ENCODE measurements at places on chromosomes 2 and 18.
A peak's percentile ranks its signal among the peaks of the same experiment; 100 is the strongest.

GRCh38 chr2:12642859-12643258 is 73.9 kb upstream of the TRIB2 start:
- no peak for DNase-seq

- DNase-seq: no peak
Measured at GRCh38 chr2:216346781-216347180, 25.5 kb downstream of the MARCHF4 start.

DNA sequence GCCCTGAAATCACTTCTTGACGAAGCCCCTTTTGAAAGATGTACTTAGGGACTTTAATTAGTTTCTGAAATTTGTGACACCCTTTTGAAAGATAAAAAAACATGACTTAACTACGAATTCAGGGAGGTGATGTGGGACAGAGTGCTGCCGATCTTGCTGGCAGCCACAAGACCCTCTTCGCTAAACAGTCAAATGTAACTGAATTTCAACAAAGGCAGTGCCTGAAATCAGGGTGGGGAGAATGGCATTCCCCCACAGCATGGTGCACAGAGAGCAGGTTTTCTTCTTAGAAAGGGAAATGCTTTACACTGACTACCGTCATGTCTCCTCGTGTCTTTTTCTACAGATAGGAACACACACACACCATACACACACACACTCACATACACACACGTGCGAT is 640.2 kb upstream of the POU3F3 start:
- DNase-seq: no peak

DNA sequence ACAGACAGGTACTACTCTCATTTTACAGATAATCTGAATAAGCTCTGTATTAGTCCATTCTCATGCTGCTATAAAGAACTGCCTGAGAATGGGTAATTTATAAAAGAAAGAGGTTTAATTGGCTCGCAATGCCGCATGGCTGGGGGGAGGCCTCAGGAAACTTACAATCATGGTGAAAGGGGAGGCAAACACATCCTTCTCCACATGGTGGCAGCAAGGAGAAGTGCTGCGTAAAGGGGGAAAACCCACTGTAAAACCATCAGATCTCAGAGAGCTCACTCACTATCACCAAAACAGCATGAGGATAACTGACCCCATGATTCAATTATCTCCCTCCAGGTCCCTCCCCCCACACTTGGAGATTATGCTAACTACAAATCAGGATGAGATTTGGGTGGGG is 254.4 kb downstream of the KCNE4 start:
- DNase-seq: no peak

GRCh38 chr2:20356042-20356441 is 5.4 kb upstream of the PUM2 start:
- DNase-seq: no peak

DNA sequence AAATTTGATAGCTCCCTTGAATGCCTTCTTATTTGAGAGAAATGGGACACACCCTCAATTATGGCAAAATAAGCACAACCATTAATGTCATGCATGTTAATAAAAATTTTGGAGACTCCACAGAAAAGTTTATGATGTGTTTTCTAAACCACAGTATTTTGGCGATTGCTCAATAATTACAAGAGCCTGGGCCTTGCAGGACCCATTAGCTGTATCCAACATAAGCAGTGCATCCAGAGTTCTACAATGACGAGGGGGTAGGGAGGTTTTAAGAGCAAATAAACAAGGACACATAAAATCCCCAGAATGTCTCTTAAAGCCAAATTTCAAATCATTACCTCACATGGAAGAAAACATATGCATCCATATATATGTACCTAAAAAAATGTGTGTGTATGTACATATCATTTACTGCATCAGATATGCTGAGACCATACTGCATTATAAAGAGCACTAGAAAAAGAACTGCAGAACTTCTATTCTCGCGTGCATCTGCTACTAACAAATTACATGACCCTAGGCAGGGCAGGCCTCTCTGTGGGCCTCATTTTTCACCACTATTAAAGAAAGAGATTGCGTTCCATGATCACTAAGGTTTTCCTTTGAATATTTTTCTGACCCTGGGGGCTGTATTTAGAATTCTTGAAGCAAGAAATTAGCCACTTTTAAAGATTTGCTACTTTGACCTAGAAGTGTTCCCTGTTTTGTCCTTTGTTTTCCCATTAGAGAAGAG is 38.0 kb downstream of the CMPK2 start:
- no peak for DNase-seq

DNA sequence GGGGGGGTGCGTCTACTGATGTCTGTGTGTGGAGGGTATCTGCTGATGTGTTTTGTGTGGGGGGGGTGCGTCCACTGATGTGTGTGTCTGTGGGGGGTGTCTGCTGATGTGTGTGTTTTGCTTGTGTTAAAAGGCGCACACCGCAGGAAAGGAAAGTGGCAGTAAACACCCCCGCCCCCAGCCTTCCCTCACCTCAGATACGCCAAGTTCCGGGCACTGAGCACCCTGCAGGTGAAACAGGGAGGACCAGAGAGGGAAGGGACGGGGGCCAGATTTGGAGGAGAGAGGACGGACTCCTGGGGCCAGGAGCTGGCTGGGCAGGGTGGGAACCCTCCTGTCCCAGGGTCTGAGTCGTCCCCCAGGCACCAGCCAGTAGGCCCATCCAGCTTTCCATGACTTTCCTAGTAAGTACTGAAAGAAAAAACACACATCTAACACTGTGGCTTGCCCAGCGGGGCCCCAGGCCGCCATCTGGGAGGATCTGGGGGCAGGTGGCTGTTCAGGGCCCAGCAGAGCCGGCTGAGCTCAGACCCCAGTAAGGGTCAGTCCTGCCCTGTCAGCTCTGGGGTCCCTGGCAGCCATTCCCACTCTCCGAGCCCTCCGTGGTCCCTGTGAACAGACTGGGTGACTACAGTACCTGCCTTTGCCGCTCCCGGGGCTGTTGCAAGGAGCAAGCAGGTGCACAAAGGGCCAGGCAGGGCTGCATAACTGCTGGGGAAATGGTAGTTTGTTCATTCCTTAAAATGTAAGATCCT is 126.9 kb downstream of the NFATC1 start:
- DNase-seq: no peak

DNA sequence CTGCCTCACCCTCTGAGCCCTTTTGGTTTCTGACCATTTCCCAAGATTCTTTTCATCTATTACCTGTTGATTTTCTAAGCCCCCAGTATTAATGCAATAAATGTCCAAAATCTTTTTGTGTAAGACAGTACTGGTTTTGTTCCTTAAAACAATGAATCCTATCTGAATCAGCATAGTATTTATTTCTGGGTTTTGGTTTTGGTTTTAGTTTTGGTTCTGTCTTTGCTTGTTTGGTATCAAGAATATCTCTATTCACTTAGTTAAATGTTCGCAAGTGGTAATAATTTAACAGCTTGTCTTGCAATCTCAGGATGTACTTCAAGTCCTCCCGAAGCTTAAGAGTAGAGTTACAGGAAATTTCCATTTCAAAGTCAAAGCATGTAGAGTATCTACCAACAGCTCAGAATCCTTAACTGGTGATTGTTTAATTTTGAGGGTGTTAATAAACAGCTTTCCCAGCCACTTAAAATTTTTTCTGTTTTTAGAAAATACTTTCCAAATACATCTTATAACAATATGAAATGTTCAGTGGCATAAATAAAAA is 67.7 kb upstream of the NEDD4L start:
- DNase-seq: no peak

- DNase-seq: no peak
Measured at GRCh38 chr18:52992041-52992440, 652.0 kb downstream of the DCC start.

DNA sequence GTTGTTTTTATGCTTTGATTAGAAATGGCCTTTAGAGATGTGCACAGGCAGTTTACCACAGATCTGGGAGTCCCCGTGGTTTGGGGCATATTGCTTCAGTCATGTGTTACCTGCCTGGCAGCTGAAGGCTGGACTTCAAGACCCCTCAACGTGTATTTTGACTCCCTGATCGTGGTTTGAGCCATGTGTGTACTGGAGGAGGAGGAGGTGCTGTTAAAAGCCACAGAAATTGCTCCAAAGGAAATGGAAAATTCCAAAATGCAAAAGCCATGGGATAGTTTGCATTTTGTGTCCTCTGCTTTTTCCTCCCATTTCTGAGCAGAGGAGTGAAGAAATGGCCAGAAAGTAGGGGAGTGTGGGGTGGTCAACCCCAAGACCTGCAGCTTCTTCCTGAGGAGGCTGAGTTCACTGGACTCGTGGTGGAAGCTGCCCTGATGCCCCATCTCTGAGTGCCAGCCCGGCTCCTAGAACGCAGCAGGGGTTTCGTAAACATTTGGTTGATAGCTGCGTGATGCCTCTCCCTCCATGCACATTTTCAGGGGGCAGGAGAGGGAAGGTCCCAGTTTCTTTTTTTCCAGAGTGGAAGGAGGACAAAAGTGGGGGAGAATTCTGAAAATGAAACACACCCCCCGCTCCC is 45.7 kb downstream of the ITGB1BP1 start:
- DNase-seq: no peak

DNA sequence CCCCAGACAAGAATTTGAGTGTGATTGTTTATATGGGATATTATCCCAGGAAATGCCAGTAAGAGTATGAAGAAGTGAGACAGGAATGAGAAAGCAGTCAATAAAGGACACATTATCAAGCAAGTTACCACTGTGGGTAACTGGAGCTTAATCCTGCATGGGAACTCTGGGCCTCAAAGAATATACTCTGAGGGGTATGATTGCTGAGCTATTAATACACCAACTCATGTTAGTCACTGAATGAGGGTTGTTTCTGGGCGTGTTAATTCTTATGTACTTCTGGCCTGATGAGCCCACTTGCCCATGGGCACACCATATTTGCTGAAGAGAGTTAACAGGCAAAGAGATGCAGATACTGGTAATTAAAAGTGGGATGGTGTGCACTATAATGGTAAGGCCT is 26.6 kb upstream of the PAIP2B start:
- no peak for DNase-seq

DNA sequence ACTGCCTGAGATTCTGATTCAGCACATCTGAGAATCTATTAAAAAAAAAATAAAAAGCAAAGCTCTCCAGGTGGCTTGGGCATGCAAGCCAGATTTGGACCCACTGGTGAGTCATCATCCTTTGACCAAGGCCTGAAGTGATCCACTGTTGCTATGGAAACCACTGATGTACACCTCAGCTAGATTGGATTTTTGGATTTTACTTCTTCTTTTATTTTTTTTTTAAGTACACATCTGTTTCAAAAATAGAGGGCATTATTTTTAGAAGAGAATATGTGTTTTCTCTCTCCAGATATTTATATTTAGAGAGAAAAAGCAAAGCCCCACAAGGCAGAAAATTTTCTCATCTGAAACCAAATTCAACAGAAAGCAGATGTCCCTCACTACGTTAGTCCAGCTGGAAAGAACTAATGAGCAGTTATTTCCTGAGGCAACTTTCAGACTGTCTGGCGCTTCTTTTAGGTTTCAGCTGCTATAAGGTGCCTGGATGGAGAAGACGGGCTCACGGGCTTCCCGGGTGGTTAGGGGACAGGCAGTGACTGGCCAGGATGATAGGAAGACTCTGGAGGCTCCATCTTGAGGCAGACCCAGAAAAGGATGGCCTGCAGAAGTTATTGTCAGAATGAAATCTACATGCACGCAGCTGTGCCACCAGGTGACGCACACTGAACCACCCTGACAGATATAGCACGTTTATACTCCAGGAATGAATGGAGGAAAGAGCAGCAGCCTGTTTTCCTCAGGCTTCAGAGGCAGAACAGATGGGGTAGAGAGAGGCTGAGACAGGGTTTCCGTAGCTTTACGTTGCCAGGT is 50.5 kb downstream of the MRPL35 start:
- peak; percentile 64 for DNase-seq

- DNase-seq: peak; percentile 64
Measured at GRCh38 chr2:178452870-178453269, 1.7 kb downstream of the PJVK start.

DNA sequence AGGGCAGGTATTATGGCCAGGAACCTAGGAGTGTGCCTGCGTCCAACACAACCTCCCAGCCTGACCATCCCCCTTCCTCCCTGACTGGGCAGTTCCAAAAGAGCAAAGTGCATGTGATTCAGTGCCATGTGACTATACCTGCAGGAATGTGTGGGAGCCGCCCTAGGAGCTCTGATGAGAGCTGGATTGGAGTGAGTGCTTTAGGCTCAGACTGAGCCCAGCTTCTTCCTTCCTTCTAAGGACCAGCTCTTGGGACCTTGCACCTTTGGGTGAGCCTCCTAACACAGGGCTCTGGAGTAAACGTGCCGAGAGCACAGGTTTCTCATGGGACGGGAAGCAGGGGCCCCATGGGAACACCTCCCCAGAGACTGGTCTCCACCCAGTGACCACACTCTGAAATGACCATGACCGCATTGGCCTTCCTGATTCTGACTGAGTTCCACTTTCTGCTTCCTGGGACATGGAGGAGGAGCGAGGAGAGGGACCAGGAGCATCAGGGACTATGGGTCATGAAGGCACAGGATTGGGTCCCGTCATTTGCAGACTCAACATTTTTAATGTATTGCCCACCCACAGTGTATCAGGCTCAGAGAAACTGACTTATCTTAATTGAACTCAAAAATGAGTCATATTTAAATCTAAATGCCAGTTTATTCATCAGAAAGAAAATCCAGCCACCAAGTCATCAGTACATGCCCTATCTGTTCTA is 87.8 kb upstream of the BCL2L11 start:
- DNase-seq: no peak

GRCh38 chr18:9926977-9927376 is 13.2 kb downstream of the VAPA start:
- no peak for DNase-seq

DNA sequence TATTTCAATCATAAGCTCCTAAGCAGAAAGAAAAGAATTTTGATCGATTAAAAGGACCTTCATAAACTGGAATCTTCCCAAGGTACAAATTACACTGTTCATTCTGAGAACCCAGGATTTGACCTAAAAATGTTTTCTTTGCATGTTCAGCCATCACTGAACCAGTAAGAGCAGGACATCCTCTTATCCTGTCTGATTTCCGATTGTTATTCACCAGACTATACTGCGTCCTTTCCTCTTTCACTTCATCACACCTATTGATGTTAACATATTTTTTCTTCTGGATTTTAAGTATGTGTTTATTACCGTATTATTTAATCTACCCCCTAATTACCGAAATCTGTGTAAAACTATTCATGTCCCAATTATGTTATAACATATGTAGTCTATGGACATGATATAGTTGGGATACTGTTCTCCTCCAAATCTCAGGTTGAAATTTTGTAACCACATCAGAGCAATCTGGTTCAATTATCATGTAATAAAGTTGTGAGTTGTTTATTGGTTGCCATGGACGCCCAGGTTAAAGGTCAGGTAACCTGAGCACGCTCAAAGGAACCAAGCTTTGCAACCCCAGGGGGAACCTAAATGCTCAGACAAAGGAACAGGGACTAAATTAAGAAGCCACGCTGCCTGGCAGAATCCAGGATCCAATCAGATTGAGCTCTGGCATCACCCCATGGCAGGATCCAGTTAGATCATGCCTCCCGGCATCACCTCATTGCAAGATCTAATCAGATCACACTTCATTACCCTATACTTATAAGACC is 11.6 kb upstream of the TBC1D8 start:
- no peak for DNase-seq

DNA sequence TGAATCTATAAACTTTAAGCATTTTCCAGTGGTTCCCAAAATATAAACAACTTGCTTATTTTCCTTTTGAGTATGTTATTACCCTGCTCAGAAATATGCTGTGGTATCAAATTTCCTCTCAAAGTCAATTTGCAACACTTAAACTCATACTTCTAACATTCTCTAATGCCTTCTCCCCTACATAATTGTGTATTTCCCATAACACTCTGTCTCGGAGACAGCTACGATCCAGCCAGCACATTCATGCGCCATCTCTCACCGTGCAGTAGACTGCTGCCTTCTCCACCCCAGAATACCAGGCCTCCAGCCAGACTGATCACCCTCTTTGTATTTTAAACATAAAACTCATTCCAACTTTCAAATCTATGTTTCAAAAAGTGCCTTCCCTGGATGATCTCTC is 41.8 kb downstream of the TIMM21 start:
- DNase-seq: no peak

GRCh38 chr2:217451666-217452065 is 551.1 kb downstream of the TNS1 start:
- no peak for DNase-seq
